Cerebellar cortex (tissue), 1 donor: ENCODE measurements at places on chromosomes 7 and 10.

DNA sequence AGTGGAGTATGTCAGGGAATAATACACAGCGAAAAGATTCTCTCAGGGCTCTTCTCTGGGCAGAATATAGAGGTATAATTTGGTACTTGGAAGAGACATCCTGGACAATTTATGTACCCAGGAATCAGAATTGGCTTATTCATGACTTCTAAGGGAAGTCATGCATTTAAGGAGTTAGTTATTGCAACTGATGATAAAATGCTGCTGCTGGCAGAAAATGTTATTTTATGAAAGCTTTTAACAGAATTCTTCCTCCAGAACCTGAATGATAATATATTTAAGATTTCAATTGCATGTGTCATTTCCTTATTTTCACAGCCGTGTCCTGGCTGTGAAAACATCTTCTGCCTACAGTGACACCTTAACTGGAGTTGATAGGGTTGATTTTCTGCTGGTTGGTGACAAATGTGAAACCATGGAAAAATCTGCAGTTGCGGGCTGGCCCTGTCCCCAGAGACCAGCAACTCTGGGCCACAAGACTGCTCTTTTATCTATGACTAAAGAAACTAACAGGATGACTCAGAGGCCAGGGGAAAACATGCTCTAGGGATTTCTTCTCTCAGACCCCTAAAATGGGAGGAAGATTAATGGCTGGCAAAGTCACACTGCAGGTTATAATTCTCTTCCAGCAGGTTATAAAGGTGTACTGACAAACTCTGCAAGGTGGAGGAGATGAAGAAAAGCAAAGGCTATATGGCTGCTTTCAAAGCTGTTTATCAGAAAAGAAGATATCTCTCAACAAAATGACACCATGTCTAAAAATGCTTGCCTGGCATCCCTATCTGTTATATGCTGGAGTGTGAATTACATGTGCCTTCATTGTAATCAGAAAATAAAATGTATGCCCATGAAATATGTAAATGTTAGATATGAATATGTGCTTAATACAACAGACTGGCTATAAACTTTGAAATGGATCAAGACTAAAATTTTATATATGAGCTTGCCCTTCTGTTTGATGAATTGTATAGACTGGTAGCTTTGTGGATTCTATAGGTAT lies 12.1 kb upstream of the TRUB1 start:
- DNase-seq, result no peak

GRCh38 chr10:2660276-2660675 lies 407.1 kb upstream of the PFKP start:
- DNase-seq, result no peak

DNA sequence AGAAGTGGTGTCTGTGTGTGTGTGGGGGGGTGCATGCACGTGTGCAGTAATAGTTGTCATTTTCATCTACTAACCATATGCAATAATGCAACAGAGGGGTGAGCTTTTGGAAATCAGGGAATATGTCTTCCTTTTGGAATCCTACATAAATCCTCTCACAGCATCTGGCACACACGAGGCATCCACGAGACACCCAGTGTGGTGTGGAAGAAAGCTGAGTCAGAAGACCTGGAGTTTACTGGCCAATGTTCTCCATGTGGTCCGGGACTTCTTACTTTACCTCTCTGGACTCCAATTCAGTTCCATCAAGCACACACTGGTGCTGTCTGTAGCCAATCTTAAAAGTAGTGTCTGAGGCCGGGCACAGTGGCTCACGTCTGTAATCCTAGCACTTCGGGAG lies 43.1 kb upstream of the C10orf90 start:
- DNase-seq, result no peak

GRCh38 chr10:56927701-56928100 lies 566.6 kb upstream of the ZWINT start:
- no peak for DNase-seq

DNA sequence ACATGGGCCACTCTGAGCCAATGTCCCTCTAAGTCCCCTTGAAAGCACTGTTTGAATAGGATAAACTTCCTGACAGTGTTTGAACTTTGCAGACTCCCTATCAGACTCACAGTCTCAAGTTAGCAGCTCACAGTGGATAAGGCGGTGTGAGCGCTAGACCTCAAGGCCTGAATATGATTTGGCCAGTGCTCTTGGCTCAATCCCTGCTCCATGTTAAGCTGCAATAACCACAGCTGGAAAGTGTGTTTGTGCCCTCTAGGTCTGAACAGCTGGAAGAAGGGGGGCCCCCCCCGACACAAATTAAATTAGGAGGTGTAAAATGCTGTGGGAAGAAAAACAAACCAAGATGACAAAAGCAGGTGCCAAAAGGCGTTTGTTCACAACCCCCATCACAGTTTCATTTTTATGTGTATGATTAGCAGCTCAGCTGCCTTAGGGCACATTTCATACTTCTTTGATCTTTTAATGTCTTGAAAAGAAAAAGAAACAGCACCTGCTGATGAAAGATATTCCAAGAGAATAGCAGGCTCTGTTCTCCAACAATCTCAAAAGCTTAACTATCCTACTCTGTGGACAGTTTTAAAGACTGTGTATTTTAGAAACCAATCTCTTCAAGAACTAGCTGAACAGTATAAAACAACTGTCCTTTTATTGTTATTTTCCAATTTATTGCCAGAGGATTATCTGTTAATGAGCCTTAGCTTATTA lies 167.6 kb downstream of the SNX13 start:
- DNase-seq, result no peak

DNA sequence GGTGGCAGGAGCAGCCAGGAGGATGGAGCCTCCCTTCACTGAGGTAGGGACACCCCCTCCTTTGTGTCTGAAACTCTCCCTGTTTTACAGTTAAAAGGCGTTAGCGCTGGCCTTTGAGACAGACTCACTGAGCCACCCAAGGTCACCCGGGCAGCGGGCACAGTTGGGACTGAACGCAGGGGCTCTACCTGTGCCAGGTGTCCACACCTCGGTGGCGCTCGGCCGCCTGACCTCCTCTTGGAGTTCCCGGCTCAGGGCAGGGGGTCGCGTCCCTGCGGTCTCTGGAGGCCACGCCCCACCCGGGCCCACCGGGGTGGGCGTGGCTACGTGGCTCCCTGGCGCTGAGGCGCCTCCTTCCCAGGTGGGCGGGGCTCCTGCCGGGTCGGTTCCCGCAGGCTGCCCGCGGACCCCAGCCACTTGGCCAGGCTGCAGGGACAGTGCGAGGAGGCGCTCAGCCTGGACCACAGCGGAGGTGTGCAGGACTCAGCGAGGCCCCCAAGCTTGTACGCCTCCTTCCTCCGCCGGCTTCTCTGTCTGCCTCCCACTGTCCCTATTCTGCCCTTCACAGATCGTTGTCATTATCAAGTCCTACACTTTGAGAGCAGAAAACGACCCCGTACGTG lies 39.9 kb upstream of the LEP start:
- DNase-seq, result no peak
